Stimulated activated CD4-positive, alpha-beta T cell treated with anti-CD3 and anti-CD28 coated beads, Interleukin-2, amount 100 ng/mL, for 24 hours (primary cell): ENCODE measurements at places on chromosomes 1 and 21.

- no peak for DNase-seq
Measured at GRCh38 chr1:240241278-240241677, 149.6 kb downstream of the FMN2 start.

- no peak for DNase-seq
Measured at GRCh38 chr1:246617156-246617555, 50.9 kb downstream of the CNST start.

DNA sequence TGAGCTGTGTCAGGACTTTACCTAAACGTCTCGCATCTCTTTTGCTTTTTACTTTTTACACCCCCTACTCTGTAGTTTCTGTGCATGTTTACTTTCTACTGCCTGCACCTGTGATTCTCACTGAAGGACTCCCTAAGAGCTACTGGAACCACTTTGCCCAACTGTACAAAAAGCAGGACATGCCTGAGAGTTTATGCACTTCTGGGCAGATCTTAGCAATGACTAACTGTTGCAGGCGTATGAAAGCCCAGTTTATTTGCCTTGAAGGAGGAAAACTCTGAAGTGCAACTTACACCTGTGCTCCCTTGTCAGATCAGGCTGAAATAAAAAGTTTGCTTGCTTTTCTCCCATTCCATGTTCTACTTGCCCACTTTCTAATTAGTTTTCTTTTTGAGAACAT, 467.0 kb upstream of the USP24 start:
- no peak for DNase-seq

DNA sequence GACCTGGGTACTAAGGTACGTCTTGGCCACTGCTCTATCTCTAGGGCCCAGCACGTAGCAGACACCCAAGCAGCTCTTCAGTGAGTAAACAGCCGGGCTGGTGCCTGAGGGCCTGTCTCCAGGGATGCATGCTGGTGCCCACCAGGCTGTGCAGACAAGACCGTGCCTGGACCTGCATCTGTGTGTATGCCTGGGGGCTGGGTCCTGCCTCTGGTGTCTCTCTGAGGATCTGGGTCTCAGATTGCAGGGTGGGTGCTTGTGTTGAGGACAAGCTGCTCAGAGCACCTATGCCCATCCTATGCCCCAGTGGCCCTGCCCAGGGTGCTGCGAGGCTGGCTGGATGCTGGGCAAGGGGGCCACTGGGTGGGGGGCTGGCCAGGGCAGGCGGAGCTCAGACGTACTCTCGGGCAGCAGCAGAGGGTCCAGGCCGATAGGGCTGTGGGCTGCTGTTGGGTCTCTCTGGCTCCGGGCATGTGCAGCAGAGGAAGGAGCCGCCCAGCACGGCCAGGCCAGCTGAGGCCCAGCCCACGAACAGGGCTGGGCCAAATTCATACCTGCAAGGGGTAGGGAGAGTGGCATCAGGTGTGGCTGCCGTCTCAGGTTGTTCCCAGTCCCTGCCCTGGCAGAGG, 4.4 kb downstream of the CLDN19 start:
- DNase-seq: no peak

- no peak for DNase-seq
Measured at GRCh38 chr21:38787461-38788274, 18.1 kb upstream of the ETS2 start.

DNA sequence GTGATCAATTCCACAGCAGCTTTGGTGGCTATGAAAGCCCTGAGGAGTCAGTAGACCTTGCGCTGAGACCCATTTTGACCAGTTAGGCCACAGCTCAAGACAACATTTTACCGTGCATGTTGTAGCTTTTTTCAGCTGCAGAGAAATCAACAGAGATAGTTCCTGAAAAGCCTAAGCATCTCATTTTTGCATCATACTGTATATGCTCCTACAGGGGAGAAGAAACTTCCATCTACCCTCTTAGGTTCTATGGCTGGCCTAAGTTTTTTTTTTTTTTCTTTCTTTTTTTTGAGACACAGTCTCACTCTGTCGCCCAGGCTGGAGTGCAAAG, 24.8 kb upstream of the EYA3 start:
- DNase-seq: no peak

GRCh38 chr1:109392788-109393616, 4.7 kb downstream of the SORT1 start:
- DNase-seq: no peak

DNA sequence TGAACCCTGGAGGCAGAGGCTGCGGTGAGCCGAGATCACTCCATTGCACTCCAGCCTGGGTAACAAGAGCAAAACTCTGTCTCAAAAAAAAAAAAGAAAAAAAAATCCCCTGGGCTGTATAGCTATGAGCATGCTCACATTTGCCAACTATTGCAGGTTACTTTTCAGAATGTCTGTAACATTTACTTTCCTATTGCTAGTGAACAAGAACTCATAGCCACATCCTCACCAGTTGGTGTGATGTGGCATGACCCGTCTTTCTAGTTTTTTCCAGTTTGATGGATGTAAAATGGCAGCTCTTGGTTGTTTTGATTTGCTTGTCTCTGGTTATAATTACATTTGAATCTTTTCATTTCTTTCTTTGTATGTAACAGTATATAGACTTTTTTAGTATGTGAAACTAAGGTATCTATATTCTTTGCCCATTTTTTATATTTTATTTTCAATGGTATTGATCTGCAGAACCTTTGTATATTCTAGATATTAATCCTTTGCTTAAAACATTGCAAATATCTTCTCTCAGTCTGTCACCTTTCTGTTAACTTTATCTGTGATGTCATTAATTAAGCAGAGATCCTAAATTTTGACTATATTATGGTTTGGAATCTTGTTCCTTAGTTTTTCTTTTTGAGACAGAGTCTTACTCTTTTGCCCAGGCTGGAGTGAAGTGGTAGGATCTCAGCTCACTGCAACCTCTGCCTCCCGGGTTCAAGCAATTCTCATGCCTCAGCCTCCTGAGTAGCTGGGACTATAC, 11.6 kb downstream of the MED18 start:
- DNase-seq: no peak

- DNase-seq: no peak
Measured at GRCh38 chr1:39494671-39495410, 3.4 kb downstream of the BMP8A start.

GRCh38 chr21:25402134-25402961, 204.9 kb downstream of the MRPL39 start:
- no peak for DNase-seq

DNA sequence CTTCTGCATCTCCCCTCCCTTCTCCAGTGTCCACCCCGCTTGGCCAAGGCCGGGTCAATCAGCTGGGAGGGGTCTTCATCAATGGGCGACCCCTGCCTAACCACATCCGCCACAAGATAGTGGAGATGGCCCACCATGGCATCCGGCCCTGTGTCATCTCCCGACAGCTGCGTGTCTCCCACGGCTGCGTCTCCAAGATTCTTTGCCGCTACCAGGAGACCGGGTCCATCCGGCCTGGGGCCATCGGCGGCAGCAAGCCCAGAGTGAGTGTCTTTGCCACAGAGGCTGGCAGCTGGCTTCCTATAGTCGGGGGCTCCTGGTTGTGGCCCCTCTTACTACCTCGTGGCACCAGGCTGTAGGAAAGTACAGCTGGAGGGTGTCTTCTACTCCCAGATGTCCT, 3.6 kb downstream of the PAX7 start:
- no peak for DNase-seq

GRCh38 chr1:231763456-231763855, 136.9 kb downstream of the DISC1 start:
- DNase-seq: no peak

DNA sequence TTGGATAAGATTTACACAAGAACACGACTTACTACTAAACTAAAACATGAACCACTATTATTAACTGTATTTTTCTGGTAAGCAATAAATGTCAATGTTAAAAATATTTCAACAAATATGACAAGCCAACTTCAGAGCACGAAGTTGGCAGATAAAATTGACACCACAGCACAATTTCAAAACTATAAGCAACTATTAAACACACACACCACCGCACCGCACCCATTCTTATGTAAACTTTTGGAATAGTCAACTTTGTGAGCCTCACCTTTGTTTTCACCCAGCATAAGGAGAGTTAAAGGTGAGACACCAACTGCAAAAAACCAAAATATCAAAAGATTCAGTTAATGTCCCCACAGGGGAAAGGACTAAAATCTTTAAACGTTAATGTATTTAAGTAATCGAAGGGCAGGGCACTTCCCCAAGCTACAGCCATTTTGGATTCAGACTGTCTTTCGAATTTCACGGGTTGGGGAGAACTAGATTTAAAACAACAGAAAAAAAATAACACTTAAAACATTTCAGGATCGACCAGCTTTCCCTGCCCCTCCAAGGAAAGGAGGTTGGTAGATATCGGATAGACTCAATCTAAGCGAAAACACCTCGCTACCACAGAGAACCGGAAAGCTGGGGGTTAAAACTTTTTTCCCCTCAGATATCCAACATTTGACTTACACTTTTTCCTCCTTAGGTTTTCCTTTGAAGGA, 872 bp downstream of the GPBP1L1 start:
- DNase-seq: no peak

GRCh38 chr1:174960362-174960761, 39.4 kb upstream of the CACYBP start:
- DNase-seq: no peak

GRCh38 chr1:245603311-245603865, 448.6 kb downstream of the KIF26B start:
- DNase-seq: no peak

- no peak for DNase-seq
Measured at GRCh38 chr1:52460694-52461093, 56.3 kb downstream of the PRPF38A start.

- DNase-seq: no peak
Measured at GRCh38 chr1:62906428-62906886, 122.5 kb downstream of the ATG4C start.

- no peak for DNase-seq
Measured at GRCh38 chr1:84598846-84599741, 24.9 kb upstream of the CTBS start.

GRCh38 chr1:209045331-209046057, 538.0 kb upstream of the CAMK1G start:
- DNase-seq: no peak

DNA sequence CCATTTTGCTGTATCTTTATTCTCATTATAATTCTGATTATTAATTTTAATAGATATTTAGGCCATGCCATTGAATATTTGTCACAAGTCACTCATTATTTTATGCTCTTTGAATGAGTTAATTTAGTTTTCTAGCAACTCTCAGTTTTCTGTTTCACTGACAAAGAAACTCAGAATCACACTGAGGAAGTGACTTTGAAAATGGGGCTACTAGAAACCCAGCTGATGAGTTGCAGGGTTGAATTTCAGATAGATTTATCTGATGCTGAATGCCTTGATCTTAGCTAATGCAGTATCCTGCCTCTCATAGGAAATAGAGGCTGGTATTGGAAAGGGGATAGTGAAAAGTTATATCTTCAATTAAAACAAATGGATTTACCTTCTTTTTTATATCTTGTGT, 67.4 kb upstream of the PLA2G4A start:
- DNase-seq: no peak

- DNase-seq: no peak
Measured at GRCh38 chr1:71041806-71042205, 5.8 kb downstream of the PTGER3 start.

GRCh38 chr1:50343323-50343722, 79.9 kb downstream of the DMRTA2 start:
- no peak for DNase-seq

- DNase-seq: no peak
Measured at GRCh38 chr1:39210649-39211048, 6.2 kb downstream of the MACF1 start.

DNA sequence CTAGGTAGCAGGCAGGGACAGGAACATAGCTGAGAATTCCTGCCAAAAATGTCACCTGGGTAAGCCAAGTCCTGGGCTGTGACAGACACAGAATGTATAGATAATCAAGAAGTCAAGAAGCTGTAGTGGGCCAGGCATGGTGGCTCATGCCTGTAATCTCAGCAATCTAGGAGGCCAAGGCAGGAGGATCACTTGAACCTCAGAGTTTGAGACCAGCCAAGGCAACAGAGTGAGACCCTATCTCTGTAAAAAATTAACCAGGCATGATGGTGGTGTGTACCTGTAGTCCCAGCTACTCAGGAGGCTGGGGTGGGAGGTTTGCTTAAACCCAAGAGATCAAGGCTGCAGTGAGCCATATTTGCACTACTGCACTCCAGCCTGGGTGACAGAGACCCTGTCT, 3.3 kb upstream of the ALG14 start:
- no peak for DNase-seq

GRCh38 chr1:231663211-231663792, 36.7 kb downstream of the DISC1 start:
- no peak for DNase-seq

DNA sequence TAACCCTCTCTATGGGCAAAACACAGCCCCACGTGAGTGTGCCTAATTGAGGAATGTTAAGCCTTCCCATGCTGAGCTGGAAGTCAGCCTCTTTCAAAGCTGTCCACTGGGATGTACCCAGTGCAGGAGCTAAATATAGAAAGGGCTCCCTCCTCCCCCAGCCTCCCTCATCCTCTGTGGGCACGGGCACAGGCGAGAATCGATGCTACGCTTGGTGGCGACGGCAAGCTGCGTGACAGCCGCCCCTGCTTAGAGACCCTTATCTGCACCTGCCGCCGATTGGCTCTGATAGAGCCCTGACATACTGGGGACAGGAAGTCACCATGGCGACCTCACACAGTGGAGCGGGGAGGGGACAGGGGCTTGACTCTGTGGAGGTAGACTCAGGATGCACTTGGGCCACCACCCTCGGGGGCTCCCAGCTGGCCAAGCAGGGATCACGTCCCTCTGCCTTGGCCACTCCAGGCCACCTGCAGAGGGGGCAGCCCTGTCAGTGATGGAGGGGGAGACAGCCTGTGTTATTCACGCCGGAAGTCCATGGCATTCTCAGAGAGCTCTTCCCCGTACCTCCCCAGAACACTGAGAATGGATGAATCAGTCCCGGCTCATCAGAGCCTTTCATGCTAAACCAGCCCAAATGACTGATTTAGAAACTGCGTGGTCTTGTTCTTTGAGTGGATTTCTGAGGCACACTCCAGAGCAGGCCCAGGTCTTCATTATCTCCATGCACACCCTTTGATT, 84.8 kb downstream of the KCND3 start:
- DNase-seq: no peak

DNA sequence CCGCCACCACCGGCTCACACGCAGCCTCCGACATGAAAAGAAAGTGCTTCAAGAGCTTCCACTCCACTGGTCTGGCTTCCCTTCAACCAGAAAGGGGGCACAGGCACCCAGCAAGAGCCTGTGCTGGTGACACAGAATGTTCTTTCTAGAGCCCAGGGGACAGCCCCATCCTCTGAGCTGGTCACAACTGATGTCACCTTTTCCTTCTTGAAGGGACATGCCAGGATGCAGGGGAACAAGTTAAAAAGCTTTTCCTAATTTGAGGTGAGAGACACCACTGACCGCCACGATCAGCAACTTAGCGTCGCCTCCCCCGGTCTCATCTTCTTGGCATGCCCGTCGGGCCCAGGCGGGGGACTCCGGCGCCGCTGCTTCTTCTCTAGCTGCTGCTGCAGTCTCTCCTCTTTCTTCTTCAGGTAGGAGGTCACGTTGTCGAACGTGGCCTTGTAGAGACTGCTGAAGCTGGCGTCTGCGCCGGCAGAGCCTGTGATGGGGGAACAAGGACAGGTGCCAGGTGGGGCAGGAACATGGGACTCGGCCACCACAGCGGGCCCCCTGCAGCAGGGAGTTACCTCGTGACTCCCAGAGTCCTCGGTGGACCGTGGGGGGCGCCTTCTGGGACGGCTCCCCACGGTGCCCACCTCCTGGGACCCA, 29.5 kb downstream of the WDR4 start:
- DNase-seq: no peak
